IMR-90 (cell line): ENCODE measurements at places on chromosomes 3 and 15. TPM values are rescaled to one million over a fixed set of nuclear protein-coding genes. Genes with fewer than 3 reads are reported as not detected.

GRCh38 chr3:56702490-56703315 is 19.6 kb upstream of the TASOR start:
- peak; percentile 76 for DNase-seq

- peak; percentile 88 for DNase-seq
Observed at GRCh38 chr3:155065537-155065936, 14.6 kb upstream of the MME start.

GRCh38 chr15:57797110-57797509 is 90.6 kb downstream of the POLR2M start:
- no peak for DNase-seq

GRCh38 chr3:12194669-12195161 is 36.0 kb upstream of the TIMP4 start:
- peak; percentile 35 for DNase-seq

DNA sequence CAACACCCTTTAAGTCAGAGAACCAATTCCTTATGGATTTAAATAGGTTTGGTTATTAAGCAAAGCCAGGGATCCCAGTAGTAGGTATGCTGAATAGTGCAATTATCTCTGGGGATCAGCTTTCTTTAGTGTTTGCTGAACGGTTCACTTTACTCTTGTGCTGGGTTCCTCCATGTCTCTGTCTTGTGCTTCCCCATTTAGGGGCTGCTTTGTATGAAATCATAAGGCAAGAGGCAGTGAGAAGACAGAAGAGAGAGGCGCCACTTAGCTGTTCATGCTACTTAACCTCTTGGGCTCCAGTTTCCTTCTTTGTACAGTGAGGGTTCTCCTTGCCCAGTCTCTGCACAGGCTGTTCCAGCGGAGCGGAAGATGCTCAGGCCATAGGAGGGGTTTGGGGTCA is 3.5 kb downstream of the ST6GAL1 start:
- DNase-seq: no peak

DNA sequence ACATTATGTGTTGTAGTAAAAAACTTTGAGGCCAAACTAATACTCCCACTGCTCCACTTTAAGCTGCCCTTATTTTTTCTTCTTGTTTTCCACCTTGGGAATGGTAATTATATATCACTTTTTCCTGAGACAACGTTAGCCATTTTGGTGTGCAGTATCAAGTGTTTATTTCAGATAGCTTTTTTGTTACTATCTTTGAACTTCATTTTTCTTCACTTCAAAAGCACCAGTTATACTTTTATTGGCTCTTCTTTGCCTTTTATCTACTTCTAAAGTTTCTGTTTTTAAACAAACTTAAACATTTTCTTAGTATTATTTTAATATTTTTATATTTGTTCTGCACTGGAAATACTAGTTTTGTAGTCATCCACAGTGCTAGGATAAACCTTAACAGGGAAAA is 6.5 kb downstream of the TOPAZ1 start:
- DNase-seq: no peak

GRCh38 chr15:80061582-80061981 is 2.1 kb downstream of the ZFAND6 start:
- DNase-seq: peak; percentile 43

- no peak for DNase-seq
Observed at GRCh38 chr3:123655400-123655799, 70.5 kb upstream of the HACD2 start.

GRCh38 chr3:50112462-50112861 is 23.7 kb downstream of the RBM5 start:
- no peak for DNase-seq

- peak; percentile 58 for DNase-seq
Observed at GRCh38 chr15:29945943-29946596, 123.8 kb upstream of the TJP1 start.

GRCh38 chr3:153921826-153922225 is 199.4 kb upstream of the ARHGEF26 start:
- no peak for DNase-seq

SLC24A5 gene
- total RNA-seq: not detected in 2 replicates

EPHB3 gene
- total RNA-seq: 0.72 and 0.83 TPM in 2 replicates
